ENCODE measurements at places on chromosomes 7 and 10.
A peak's percentile ranks its signal among the peaks of the same experiment; 100 is the strongest.

DNA sequence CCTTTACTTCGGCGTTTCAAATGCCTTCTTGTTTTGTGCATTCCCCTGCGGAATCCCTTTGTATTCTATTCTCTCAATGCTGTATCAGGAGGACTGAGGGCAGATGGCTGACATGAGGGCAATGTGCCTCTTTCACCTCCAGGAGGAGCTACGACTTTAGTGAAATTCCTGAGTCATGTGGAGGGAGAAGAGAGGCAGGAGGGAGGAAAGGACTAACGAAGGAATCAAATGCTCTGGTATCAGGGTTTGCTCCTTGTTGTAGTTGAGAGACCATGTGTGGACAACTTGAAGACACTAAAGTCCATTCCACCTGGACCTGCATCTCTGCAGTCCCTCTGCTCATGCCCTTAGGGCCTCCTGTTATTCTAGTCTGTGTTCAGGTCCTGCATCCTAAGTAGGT lies 40.2 kb upstream of the PRSS58 start:
- no peak for DNase-seq

- DNase-seq, result no peak
Measured at GRCh38 chr10:102661658-102662028, 17.4 kb downstream of the TRIM8 start.

DNA sequence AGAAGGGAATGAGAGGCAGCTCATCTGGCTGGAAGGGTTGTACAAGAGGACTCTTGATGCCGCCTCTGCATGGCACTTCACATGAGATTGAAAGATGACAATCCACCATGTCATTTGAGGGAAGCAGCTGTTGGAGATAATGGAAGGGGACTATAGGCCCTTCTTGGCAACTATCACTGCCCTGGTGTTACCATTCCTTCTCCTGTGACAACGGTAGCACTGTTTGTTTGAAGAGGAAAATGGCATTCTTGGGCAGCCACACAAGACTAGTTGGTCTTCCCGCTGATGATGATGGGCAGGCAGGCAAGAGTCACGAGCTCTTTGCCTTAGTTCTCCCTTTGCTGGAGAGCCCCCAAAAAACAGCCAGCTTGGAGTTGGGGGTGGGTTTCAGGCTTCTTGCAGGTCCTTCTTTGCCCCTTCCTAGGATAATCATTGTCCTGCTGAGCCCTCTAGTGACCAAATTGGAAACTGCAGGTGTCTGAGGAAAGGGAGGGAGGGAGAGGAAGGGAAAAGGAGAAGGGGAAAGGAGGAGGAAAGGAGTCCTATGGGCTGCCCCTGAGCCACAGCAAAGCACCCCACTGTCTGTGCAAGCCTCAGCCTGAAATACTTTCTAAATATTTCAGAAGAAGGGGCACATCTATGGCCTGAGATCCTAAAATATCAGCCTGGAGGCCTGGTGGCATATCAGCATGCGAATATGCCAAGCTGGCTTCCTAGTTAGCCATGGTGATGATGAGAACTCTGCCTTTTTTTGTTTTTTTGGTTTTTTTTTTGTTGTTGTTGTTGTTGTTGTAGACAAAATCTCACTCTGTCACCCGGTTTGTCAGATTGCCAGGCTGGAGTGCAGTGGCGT lies 165.6 kb upstream of the KMT2E start:
- DNase-seq, result peak; percentile 49

- DNase-seq, result peak; percentile 24
Measured at GRCh38 chr7:20226860-20227259, 9.7 kb upstream of the MACC1 start.

DNA sequence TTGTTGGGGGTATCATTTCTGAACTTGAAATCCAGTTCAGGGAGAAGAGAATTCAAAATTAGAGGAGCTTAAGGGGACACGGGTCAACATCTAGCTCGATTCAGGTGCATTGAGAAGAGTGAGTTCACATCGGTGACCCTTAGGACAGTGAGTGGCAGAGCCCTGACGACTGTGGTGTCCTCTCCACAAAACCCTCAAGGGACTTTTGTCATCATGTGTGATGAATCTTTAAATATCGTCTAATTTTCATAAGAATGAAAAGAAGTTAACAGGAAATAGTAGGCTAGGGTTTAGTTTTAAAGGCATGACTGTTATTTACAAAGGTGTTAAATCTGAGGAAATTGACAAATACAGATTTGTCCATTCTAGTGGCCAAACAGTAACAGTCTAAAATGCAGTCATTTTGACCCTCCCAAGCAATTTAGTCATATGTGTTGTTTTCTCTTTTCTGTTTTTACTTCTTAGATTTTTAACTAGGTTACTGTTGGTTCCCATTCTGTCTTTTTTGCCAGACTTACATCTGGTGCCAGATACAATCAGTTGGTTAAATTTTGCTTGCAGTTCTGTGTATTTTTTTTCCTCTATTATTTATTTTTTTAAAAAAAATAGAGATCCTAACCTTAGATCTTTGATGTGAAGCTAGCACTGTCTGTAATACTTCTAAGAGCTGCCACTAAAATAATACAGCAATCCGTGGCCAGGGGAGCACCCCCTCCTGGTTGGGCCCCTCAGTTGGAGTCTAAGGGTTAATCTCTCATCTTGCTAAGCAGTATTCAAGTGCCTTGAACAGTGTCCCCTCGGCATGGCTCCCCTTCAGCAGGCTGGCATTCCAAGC lies 34.9 kb upstream of the SH2B2 start:
- no peak for DNase-seq

DNA sequence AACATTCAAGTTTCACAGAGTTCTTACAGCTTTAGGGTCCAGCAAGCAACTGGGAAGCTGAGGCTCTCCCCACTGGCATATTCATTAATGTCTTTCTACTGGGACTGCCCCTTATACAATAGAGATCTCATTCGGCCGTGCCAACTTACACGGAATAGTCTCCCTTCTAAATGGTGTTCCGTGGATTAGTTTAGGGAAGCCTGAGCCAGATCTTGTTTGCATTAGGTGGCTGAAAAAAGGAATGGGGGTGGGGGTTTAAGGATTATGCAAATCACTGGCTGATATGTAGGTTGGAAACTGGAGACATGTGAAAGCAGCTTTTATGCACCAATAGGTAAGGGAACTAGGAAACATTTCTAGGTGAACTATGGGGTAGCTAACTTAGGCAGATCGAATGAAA lies 218.3 kb downstream of the TRIL start:
- no peak for DNase-seq

DNA sequence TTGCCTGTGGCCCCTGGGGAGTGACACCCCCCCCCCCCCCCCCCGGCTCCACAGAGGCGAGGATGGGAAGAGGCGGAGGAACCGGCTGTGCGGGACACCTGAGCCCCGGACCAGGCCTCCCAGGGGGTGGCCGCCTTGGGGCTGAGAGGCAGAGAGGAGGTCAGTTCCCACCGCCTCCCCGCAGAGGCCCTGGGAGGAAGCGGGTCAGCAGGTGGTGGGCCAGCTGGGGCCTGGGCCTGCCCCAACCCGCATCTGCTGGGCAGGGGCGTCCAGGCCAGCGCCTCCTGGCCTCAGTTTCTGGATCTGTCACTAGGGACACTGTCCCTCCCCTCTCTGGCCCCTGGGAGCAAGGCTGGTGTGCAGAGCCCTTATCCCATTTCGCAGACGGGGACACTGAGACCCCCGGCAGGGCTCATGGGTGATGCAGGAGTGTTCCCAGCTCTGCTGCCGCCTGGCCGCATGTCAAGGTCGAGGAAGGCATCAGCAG lies 14.6 kb upstream of the LFNG start:
- DNase-seq, result no peak

- peak; percentile 85 for DNase-seq
Measured at GRCh38 chr10:124565565-124566221, 104.1 kb downstream of the LHPP start.

DNA sequence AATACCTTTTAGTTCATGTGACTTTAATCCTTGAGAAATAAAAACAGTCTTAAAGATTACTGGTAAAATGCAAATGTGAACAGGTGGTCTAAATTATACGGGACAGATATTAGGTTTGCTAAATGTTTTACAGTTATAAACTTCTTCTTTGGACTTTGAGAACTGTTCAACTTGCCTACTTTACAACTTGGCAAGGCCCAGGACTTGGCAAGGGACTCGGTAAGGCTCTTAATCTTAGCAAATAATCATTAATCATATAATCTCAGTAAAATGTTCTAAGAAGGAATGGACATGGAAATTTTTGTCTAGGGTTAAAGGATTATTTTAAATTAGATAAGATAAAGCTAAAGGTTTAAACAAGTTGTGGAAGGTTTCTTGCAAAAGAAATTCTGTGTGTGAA lies 4.8 kb upstream of the UBE2D4 start:
- no peak for DNase-seq

- DNase-seq, result peak; percentile 36
Measured at GRCh38 chr10:96632974-96633710, 46.3 kb upstream of the TM9SF3 start.

GRCh38 chr7:73773700-73774517 lies 3.8 kb upstream of the CLDN3 start:
- DNase-seq, result no peak

DNA sequence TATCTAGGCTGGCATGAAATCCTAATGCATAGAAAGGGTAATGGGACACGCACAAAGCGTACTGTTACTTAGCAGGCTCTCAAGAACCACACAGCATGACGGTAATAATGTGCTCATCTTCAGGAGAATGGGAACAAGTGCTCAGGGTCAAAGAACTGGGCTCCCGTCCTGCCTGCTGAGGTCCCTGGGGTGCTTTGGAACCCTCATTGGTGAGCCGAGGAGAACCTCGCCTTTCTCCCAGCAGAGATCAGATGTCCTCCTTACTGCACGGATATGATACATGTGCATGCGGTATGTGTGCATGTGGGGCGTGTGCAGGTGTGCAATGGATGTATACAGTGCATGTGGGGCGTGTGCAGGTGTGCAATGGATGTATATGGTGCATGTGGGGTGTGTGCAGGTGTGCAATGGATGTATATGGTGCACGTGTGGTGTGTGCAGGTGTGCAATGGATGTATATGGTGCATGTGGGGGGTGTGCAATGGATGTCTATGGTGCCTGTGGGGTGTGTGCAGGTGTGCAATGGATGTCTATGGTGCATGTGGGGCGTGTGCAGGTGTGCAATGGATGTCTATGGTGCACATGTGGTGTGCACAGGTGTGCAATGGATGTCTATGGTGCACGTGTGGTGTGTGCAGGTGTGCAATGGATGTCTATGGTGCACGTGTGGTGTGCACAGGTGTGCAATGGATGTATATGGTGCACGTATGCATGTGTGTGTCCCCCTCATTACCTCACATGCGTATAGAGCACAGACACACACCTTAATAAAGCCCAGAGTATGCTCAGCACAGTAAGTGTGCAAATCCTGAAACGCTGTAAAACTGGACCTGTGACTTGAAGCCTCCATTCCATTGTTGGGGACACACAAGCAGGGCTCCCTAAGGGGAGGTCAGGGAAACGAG lies 336.3 kb downstream of the PTPRN2 start:
- DNase-seq, result no peak

DNA sequence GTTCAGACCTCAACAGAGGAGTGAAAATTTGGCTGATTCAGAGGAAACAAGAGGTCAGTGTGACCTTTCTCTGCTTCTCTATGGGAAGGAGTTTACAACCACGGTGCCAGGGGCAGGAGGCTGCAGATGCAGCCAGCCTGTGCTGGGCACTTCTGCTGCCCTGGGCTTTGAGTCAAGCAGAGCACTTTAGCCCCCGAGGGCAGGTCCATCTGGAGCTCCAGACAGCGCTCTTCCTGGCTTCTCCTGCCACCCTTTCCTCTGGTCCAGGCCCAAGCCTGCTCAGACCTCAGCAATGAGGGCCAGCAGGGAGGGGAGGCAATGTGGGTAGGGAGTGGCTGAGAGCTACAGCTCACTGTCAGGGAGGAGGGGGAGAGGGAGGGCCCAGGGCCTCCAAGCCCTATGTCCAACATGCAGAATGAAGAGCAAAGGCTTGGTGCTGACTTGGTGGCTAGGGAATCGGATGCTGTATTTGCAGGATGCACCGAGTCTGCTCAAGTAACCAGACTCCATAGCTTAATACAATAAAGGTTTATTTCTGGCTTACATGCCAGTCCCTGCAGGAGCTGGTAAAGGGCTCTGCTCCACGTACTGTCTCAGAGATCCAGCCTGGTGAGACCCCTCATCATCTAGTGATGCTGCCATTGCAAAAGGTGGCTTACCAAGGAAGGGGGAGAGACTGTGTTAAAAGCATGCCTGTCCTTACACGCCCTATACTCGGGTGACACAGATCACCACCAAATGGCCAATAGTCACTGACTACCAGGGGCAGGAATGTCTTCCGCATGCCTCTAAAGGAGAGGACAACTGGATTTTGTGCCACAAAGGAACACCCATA lies 481.6 kb downstream of the RPS24 start:
- DNase-seq, result no peak

DNA sequence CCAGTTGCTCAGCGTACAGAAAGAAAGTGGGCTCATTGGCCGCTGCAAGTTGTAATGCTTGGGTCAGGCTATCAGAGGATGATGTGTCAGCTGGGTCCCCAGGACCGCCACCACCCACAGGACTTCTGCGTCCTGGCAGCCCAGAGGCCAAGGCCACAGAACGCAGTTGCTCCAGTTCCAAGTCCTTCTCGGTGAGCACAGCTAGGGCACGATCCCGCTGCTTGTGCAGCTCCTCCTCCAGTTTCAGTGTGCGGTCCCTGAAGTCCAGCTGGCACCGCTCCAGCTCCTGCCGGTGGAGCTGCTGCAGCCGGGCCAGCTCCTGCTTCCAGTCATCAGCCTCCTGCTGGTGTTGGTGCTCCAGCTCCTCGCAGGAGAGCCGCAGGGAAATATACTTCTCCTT lies 3.0 kb downstream of the GCC1 start:
- DNase-seq, result no peak

DNA sequence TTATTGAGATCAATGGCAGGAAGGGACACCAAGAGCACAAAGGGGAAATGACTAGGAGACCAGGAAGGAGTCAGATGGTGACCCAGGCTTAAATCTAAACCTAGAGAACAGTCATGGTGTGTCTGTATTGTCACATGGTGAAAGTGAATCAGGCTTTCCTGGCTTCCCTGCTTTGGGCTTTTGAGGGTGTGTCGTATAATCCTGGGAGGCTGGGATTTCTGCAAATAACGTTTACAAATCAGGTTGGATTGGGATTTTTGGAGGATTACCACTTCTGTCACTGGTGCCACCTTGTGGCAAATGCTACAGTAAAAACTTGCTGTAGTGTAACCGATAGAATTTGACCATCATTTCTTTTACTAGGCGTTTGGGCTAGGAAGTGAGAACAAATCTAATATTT lies 502.6 kb downstream of the NRG3 start:
- DNase-seq, result no peak

DNA sequence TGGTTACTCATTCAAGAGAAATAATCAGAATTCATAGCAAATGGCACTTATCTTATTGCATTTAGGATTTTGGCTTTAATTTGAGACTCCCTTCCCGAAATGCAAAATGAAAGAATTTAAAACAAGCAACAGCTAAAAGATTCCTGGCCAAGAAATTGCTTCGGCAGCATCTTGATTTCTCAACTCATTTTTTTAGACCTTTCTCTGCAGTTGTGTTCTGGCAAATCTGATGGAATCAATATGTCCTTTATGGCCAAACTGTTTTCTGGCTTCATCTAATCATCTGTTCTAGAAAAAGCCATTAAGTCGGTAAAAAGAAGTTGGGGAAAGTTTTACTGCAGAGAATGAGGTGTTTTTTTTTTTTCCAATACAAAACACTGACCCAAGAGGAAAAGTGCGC lies 172.1 kb downstream of the SLC16A9 start:
- no peak for DNase-seq

GRCh38 chr10:28914701-28915100 lies 237.4 kb downstream of the BAMBI start:
- no peak for DNase-seq

GRCh38 chr10:103078309-103078615 lies 114.8 kb downstream of the NT5C2 start:
- no peak for DNase-seq

GRCh38 chr7:114026486-114027089 lies 107.8 kb upstream of the PPP1R3A start:
- peak; percentile 63 for DNase-seq

- no peak for DNase-seq
Measured at GRCh38 chr10:124698545-124699469, 45.4 kb downstream of the FAM53B start.

Data from NCI-H2029 (cell line).